B cell (primary cell): ENCODE measurements at places on chromosomes 3 and 15.
A peak's percentile ranks its signal among the peaks of the same experiment; 100 is the strongest.

DNA sequence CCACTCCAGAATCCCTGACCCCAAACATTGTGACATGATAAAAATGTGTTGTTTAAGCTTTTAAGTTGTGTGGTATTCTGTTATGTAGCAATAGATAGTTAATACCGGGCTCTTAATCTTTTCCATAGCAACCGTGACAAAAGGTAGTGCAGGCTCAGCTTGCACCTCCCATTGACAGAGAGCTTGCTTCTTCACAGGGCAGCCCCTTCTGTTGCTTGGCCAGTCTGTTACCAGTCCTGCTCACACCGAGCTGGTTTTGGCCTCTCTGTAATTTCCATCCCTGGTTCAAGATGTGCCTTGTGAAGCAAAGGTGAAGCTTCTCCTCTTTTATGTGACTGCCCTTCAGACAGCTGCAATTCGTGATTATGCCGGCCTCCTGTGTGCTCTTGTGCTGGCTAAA, 86.9 kb downstream of the CRYGS start:
- H3K4me1 ChIP-seq = no peaks in the 10 kb centered on the region
- no peak overlapping the region for H3K27ac ChIP-seq
- no peaks in the 10 kb centered on the region for H3K36me3 ChIP-seq
- H3K4me3 ChIP-seq = no peak overlapping the region
- no peaks in the 10 kb centered on the region for H3K27me3 ChIP-seq
- DNase-seq = no peak

DNA sequence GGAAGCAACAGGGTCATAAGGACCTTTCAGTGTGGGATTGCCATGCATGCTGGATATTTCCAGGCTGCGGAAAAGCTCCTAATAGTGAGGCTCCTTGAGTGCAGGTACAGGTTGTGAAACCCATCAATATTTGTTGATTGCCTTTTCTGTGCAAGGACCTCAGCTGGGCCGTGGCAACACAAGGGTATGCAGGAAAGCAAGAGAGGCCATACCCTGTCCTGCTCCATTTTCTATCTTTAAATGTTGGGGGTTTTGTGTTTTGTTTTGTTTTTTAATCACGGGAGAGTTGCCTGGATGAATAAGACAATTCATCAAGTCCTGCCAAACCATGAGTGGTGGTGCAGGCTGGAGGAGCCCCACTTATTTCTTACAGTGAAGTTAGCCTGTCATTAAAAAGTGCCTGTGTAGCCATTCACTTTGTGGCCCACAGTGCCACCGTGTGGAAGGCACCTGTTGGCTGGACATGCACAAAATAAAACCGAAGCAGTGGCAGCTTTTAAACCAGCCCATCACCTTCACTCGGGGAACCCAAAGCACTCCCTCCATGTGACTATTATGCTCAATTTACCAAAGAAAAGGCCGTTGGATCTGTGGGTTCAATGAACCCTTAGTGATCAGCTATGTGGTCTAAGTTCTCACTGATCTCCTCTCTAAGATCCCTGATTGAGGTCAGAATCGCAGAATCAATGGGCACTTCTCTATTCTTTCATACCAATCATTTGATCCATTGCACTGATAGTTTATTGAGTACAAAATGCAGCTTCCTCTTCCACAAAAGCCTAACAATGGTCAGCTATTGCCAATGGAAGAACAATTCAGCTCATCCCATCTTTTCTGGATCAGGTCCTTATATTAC, 42.2 kb downstream of the CLDN18 start:
- no peak overlapping the region for H3K4me3 ChIP-seq
- DNase-seq = peak; percentile 6
- H3K4me1 ChIP-seq = no peaks in the 10 kb centered on the region

GRCh38 chr15:46170326-46170725, 535.5 kb downstream of the SQOR start:
- H3K27ac ChIP-seq = no peak overlapping the region
- no peaks in the 10 kb centered on the region for H3K4me1 ChIP-seq
- DNase-seq = no peak
- H3K4me3 ChIP-seq = no peak overlapping the region
- no peaks in the 10 kb centered on the region for H3K36me3 ChIP-seq

DNA sequence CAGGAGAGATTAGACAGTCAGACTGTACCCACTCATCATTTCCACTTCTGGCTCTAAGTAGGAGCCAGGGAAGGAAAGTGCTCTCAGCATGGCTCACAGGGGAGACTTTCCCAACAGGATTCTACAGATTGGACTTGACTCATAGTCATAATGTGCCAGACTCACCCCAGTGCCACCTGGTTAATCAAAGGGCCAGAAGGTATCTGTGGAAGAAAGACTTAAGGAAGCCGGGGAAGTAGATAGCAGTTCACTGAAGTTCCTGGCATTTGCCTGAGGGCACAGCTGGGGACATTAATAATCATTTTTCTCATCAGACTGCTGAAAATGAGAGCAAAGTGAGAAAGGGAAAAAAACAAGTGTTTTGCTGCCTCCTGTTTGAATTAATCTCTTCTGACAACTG, 717.5 kb downstream of the TUSC7 start:
- H3K4me3 ChIP-seq = no peak overlapping the region
- no peaks in the 10 kb centered on the region for H3K36me3 ChIP-seq
- no peaks in the 10 kb centered on the region for H3K27me3 ChIP-seq
- no peaks in the 10 kb centered on the region for H3K4me1 ChIP-seq
- H3K27ac ChIP-seq = no peak overlapping the region

DNA sequence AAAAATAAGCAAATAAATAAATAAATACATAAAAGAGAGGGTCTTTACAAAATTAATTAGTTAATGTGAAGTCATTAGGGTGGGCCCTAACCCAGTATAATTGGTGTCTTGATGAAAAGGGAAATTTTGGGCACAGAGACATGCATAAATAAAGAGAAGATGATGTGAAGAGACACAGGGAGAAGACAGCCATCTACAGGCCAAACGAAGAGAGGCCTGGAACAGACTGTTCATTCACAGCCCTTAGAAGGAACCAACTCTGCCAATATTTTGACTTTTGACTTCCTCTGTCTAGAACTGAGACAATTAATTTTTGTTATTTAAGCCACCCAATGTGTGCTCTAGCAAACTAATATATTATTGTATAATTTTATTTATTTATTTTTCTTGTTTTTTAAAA, 29.6 kb upstream of the SELENOK start:
- H3K36me3 ChIP-seq = no peaks in the 10 kb centered on the region
- H3K4me1 ChIP-seq = no peaks in the 10 kb centered on the region
- DNase-seq = no peak
- H3K27ac ChIP-seq = no peak overlapping the region

- H3K4me1 ChIP-seq = peaks cover 9% of the 10 kb centered on the region
- H3K4me3 ChIP-seq = no peak overlapping the region
- no peaks in the 10 kb centered on the region for H3K36me3 ChIP-seq
- no peaks in the 10 kb centered on the region for H3K27me3 ChIP-seq
- DNase-seq = no peak
These were observed 6.9 kb downstream of the NUDT16 start for GRCh38 chr3:131388490-131388799.

DNA sequence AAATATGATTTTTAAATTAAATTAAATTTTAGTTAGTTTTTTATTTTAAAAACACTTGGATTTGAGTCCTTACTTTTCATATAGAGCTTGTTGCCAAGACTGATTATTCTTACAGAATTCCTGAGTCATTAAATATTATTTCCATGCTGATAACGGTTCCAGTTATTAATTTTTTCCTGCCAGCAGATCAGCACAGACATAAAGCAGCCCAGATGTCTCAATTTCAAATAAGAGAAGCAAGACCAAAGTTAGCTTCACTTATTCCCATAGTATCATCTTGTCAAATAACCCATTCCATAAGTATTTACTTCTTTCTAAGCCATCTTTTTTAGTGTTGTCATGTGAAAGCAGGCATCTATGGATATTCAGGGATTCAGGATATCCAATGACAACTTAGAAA, 75.3 kb downstream of the SSR3 start:
- H3K27me3 ChIP-seq = peaks cover 3% of the 10 kb centered on the region
- no peak for DNase-seq
- no peak overlapping the region for H3K27ac ChIP-seq
- H3K36me3 ChIP-seq = no peaks in the 10 kb centered on the region

- no peaks in the 10 kb centered on the region for H3K36me3 ChIP-seq
- H3K27me3 ChIP-seq = no peaks in the 10 kb centered on the region
- H3K4me3 ChIP-seq = no peak overlapping the region
These were observed 20.6 kb upstream of the TRANK1 start for GRCh38 chr3:36965440-36965839.

- no peak overlapping the region for H3K27ac ChIP-seq
- no peaks in the 10 kb centered on the region for H3K36me3 ChIP-seq
- no peaks in the 10 kb centered on the region for H3K4me1 ChIP-seq
- no peaks in the 10 kb centered on the region for H3K27me3 ChIP-seq
These were observed 22.8 kb downstream of the STRIT1 start for GRCh38 chr3:155270485-155271342.

- no peaks in the 10 kb centered on the region for H3K27me3 ChIP-seq
- no peak overlapping the region for H3K4me3 ChIP-seq
- DNase-seq = no peak
- H3K27ac ChIP-seq = no peak overlapping the region
- no peaks in the 10 kb centered on the region for H3K4me1 ChIP-seq
- H3K36me3 ChIP-seq = no peaks in the 10 kb centered on the region
These were observed 2.3 kb upstream of the OR5K3 start for GRCh38 chr3:98388147-98388546.

DNA sequence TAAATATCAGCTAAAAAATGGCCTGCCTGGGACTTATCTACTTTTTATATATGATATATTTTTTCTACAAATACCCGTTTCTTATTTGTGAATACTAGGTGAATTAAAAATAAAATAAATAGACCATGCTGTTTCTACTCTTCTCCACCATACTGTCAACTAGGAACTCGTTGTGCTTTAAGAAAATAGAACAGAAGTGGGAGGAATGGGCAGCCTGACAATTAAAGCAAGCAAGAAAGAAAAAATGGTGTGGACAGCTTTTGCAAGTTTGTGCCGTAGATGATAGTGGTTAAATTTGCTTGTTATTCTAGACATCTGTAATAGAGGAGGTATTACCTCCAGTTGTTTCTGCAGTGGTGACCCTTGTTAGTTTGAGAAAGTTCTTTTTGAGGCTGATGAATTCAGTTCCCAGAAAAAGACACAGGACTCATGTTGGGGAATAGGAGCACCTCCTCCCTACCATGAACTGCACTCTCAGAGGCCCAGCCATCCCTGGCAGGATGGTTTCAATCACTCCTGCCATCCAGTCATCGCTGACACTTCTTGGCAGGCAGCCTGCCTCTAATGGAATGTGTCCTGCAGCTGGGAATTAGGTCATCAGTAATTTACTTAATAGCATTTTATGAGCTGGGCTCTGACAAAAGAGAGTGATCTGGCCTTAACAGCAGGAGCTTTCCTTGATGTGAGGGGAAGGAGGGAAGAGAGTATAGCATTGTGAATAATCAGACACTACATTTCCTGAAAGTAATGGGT, 105.0 kb upstream of the GAP43 start:
- DNase-seq = no peak
- no peak overlapping the region for H3K27ac ChIP-seq
- H3K4me1 ChIP-seq = peaks cover 7% of the 10 kb centered on the region
- H3K27me3 ChIP-seq = peaks cover 12% of the 10 kb centered on the region

DNA sequence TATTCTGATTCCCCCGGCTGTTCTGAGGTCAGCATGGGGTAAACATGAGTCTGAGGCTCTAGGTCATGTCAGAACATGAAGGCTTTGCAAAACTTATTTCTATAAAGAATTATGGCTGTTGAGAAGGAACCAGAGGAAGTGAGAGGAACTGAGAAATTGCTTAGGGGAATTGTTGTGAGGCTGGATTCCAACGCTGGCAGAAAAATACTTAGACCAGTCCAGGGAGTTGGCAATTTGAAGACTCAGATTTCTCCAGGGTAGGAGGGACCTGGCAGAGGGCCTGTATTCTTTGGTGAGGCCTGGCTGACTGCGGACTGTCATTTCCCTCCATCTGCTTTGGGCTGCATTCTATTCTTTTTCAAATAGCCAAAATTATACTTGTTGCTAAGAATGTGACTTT, 155.5 kb downstream of the PLD1 start:
- H3K27me3 ChIP-seq = no peaks in the 10 kb centered on the region
- no peak for DNase-seq
- H3K4me1 ChIP-seq = no peaks in the 10 kb centered on the region
- no peaks in the 10 kb centered on the region for H3K36me3 ChIP-seq
- H3K4me3 ChIP-seq = no peak overlapping the region

DNA sequence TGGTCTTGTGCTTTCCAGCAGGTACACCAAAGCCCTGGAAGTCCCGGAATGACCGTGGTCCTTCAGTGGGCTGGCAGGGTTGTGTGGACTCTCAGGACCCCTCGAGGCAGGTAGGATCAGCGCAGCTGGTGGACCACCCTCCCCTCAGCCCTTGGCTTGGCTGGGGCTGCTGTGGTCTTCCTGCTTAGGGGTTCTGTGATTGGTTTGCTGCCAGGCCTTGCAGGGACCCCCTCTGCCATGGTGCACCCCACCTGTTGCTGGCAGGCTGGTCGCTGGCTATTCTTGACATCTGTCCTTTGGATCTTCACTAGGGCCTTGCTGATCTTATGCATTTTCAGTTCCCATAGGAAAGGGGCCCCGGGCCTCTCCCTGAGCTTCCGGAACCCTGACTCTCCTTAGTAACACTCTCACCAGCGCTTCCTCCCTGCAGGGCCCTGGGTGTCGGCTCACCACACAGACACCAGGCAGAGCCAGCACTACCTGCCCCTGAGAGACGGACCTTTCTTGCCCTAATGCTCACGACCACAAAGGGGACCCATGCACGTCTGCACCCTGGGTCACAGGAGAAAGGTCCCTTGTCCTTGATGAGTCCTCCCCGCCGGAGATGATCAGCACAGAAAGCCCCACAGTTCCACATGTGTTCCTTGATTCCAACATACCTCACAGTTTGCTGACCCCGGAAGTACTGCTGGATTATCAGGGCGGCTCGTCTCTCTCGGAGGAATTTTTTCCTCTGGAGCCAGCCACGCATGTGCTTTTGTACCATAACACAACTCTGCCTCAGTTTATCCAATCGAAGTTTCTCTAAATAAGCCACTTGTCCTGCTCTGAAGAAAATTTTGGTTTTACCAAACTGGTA, 51.7 kb downstream of the MYO5C start:
- H3K4me1 ChIP-seq = peaks cover 20% of the 10 kb centered on the region
- H3K27ac ChIP-seq = no peak overlapping the region
- no peaks in the 10 kb centered on the region for H3K27me3 ChIP-seq
- H3K36me3 ChIP-seq = no peaks in the 10 kb centered on the region
- no peak for DNase-seq
